ENCODE measurements at places on chromosomes 7 and 10.

DNA sequence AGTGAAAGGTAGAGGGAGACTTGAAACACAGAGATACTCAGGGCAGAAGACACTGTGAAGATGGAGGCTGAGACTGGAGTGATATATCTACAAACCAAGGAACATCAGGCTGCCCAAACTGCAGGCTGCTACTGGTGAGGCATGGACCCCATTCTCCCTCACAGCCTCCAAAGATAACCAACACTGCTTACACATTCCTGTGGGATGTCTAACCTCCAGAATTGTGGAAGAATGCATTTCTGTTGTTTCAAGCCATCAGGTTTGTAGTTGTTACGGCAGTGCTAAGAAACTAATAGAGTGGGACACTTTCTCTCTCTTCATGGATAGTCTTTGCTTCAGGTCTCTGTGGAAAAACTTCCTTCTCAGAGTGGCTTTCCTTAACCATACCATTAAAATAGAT lies 182.6 kb upstream of the TMEM106B start:
- DNase-seq = no peak

- no peak for DNase-seq
These were observed 163.7 kb upstream of the AOAH start for GRCh38 chr7:36887969-36888368.

DNA sequence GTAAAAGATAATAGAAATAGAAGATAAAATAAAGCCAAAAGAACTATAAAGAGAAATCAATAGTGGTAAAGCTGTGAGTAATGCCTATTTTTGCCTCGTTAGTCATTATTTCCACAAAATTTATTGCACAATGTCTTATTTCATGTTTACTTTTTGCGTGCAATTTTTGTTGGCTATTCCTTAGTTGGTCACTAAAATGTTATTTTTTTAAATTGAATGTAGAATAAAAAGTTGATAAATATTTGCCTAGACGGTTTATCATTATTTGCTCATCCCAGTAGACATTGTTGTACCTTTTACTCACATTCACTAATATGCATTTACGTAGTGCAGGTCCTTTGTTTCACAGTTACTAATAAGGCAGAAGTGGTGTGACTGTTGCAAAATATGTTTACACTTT lies 227.8 kb upstream of the BMPER start:
- no peak for DNase-seq

DNA sequence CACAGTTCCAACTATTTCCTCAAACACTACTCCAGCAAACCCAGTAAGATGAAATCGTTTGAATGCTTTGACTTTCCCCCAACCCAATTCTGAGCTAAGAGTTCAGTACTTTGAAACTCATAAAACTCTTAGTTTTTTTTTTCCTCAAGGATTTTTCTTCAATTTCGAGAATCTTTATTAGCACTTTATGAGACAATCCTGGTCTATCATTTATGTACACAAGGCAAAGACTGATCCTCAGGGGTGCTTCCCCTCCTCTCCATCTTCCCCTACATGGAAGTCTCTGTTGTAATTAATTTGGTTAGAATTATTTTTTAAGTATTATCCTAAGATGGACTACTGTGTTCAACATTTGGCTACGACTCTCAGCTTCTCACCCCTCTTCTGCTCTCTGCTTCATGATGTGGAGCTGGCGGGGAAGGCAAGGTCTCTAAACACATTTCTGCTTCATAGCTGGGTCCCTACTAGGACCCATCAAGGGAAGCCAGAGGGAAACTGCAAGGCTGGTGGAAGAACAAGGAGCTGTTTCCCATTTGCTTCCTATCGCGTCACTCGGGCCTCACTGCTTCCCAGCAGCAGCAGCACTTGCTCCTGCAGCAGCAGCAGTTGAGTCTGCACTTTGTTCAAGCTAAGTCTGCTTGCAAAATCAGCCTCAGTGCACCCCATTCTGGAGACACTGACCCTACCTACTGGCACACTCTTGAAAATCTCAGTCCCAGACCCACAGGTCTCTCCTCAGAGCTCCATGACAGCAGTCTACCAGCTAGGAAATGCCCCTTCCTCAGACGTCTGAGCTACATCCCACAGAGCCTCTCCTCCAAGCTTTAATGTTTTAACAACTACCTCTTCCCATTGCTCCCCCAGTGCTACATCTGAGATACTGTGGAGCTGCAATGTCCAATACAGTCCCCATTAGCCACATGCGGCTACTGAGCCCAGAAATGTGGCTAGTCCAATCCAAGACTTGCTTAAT lies 90.0 kb downstream of the CHCHD3 start:
- DNase-seq = no peak

GRCh38 chr10:133115453-133115842 lies 27.7 kb downstream of the ADGRA1 start:
- DNase-seq = no peak

DNA sequence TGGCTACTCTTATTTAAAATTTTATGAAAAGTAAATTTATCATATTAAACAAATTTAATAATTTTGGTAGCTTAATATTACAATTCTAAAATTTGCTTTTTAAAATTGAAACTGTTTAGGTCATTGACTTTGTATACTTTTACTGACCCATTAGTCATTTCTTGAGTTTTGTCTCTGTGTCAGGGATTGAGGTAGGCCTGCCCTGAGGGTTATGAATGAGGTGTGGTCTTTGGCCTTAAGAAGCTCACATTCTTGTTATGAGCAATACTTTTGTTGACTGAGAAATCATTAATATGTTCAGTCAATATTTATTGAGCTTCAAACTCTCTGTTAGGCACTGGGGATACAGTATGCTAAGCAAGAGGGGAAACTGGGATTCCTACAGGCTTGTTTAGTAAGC lies 47.0 kb upstream of the RPA3 start:
- no peak for DNase-seq

GRCh38 chr7:16867328-16867727 lies 14.5 kb downstream of the AGR3 start:
- no peak for DNase-seq

DNA sequence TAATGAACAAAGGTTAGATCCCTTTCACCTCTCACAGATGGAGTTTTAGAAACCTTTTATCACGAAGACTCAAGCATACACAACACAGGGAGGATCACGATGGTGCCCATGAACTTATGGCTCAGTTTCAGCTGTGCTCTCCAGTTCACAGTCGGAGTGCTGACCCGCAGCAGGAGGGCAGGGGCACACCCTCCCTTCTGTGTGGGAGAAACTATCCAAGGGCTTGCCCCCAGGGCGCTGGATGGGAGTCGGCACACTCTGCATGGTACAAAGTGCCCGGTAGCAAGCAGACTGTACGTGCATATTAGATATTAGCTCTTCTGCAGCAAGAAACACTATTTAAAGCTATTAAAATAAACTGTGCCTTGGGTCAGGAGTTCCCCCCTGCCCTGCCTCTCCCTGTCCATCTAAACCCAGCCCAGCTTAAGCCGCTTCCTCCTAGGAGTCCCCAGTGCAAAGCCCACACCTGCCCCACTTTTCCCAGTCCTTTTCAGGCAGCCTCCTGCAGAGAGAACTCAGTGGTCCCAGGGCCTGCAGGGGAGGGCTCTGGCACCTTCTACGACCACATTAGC lies 76.5 kb downstream of the CHST15 start:
- no peak for DNase-seq
